Activated T-helper 2 cell treated with anti-CD3 and anti-CD28 coated beads, Interferon-gamma antibody, Interleukin-2, Interleukin-4, amounts not matched to agents 10 μg/mL and 5 μg/mL and 100 μg/mL, durations not matched to agents 14 hours and 24 hours and 36 hours (primary cell): ENCODE measurements at places on chromosomes 12 and 14.

GRCh38 chr12:122150127-122150681 lies 23.8 kb downstream of the IL31 start:
- DNase-seq = no peak

DNA sequence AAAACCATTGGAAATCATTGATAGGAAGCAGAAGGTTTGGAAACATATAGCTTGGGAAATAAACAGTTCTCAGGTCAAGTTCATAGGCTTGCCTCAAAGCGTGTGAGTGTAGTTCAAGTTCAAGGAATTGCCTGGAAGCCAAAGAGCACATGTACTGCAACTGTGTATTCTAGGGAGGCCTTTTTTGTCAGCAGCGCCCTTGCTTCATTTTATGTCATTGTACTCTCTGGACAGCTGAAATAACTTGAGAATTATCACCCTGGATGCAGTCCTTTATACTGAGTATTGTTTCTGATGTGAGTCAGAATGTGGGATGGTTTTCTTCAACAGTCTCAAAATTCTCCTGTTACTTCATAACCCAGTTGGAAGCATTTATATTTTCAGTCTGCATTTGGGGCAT lies 16.0 kb upstream of the EVL start:
- no peak for DNase-seq

DNA sequence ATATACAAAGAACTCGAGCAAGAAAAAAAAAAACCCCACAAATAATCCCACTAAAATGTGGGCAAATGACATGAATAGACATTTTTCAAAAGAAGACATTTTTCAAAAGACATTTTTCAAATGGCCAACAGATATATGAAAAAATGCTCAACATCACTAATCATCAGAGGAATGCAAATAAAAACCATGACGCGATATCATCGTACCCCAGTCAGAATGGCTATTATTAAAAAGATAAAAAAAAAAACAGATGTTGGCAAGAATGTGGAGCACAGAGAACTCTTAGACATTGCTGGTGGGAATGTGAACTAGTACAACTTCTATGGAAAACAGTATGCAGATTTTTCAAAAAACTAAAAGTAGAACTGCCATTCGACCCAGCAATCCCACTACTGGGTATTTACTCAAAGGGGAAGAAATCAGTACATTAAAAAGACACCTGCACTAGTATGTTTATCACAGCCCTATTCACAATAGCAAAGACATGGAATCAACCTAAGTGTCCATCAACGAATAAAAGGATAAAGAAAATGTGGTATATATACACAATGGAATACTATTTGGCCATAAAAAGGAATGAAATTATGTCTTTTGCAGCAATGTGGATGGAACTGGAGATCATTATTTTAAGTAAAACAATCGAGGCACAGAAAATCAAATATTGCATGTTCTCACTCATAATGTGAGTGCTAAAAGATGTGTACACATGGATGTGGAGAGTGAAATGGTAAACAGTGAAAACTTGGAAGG lies 16.3 kb downstream of the ZBTB39 start:
- no peak for DNase-seq

GRCh38 chr14:100782516-100783320 lies 43.2 kb upstream of the MEG3 start:
- DNase-seq = no peak

- DNase-seq = no peak
Measured at GRCh38 chr12:131459773-131460365, 251.0 kb upstream of the SFSWAP start.

GRCh38 chr14:74855945-74856344 lies 20.0 kb downstream of the PROX2 start:
- DNase-seq = no peak

DNA sequence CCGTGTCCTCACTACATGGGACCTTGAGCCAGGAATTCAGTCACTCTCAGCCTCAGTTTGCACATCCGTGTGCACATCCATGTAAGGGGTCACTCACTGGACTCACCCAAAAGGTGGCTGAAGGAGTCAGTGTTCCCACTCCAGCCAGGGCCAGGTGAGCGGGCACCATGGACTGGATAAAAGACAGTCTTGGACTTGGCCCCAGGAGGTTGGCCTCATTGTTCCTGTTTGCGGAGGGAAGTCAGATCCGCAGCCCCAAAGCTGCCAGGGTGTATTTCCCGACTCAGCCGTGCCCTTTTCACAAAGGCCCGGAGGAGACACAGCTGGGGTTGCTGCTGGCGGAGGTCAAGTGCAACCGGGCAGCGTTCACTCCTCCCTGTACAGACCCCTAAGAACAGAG lies 170.7 kb upstream of the MYL2 start:
- no peak for DNase-seq

GRCh38 chr12:65952737-65953209 lies 128.5 kb downstream of the HMGA2 start:
- no peak for DNase-seq

GRCh38 chr12:60072911-60073310 lies 477.1 kb downstream of the SLC16A7 start:
- no peak for DNase-seq
